Panc1 (cell line): ENCODE measurements at places on chromosomes 6 and 20.
A peak's percentile ranks its signal among the peaks of the same experiment; 100 is the strongest.

- no peak for DNase-seq
Observed at GRCh38 chr6:69732045-69732444, 64.8 kb downstream of the LMBRD1 start.

- no peak for DNase-seq
Observed at GRCh38 chr6:73893696-73894095, 197.7 kb downstream of the CD109 start.

GRCh38 chr6:45420909-45421708, 43.4 kb upstream of the SUPT3H start:
- DNase-seq, result no peak

GRCh38 chr6:107942142-107942541, 15.9 kb downstream of the SEC63 start:
- no peak for DNase-seq

GRCh38 chr6:37878150-37878710, 58.7 kb downstream of the ZFAND3 start:
- no peak for DNase-seq

GRCh38 chr6:127129251-127129650, 10.8 kb downstream of the RSPO3 start:
- DNase-seq, result no peak

GRCh38 chr20:56217829-56218228, 30.7 kb upstream of the MC3R start:
- DNase-seq, result no peak

GRCh38 chr6:161917645-161918044, 643.8 kb upstream of the AGPAT4 start:
- DNase-seq, result no peak

- DNase-seq, result peak; percentile 8
Observed at GRCh38 chr6:150600301-150601017, 774 bp downstream of the PLEKHG1 start.

- no peak for DNase-seq
Observed at GRCh38 chr6:41939848-41940758, 1.5 kb downstream of the CCND3 start.

GRCh38 chr6:52393780-52394179, 26.4 kb upstream of the EFHC1 start:
- no peak for DNase-seq

DNA sequence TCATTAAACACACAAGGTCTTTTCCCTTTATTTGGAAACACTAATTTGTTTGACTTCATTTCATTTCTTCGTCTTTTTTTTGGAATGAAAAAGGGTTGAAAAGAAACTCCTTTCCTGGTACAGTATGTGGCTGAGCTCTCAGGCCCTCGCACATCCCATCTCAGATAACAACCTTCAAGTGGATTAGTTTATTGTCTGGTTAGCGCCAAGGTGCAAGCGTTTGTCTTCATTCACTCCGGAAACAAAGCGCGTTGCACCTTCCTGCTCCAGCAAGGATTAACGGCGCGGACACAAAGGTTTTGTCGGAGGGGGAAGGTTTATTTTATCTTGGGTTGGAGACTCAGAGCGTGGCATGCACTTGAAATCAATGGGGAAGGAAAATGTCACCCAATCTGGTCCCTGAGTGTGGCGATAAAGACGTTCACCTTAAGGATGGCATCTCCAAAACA, 5.3 kb upstream of the NKX2-2 start:
- no peak for DNase-seq

DNA sequence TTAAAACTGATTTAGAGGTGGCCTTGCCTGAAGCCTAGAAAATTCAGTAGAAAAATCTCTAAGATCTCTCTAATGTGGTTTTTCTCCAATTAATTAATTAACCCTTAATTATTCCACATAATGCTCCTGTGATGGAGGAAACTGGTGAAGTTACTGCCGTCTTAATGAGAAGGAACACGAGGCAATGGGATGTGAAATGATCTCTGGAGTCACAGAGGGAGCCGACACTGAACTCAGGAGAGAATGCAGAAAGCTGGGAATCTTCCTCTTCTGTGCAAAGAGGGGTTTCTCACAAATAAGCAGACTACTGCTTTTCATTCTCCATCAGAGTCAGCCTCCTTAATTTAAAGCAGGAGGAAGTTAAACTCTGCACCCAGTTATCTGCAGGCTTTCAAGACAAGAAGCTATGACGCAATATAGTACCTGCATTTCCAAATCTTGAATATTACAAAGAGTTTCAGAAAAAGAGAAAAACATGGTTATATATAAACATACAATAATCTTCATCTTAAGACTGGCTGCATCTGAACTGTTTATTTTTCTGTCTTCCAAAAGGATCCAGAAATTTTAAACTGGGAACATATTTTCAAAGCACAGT, 18.1 kb upstream of the SNRPB2 start:
- no peak for DNase-seq

DNA sequence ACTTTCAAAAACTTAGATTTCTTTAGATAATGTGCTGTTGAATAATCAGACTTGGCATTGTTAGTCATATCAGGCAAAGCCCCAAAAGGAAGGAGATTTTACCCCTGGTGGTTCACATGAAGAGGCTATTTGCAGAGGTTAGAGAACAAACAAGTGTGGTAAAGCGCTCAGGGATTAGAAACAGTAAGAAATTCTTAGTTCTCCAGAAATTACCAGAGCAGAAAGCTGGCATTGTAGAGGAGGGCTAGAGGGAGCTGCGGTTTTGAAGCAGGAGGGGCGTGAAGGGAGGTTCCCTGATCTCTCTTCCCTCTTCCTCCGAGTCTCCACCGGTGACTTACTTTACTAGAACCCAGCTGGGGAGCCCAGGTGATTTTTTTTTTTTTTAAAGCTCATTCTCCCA, 10.2 kb downstream of the MYO6 start:
- no peak for DNase-seq

DNA sequence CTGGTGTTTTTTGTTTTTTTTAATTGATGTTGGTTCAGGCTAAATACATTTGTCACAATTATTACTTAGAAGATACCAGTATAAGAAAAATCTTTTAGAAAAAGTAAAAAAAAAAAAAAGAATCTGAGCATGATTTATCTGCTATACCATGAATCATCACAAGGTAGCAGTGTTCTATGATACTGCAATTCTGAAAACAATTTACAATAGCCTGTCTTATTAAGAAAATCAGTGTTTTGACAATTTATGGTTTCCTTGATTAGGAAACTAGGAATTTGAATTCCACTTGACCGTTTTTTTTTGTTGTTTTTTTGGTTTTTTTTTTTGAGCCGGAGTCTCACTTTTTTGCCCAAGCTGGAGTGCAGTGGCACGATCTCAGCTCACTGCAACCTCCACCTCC, 9.3 kb upstream of the MAK start:
- DNase-seq, result no peak

GRCh38 chr6:56489559-56489958, 153.1 kb downstream of the DST start:
- no peak for DNase-seq

GRCh38 chr6:63261820-63262219, 50.6 kb downstream of the FKBP1C start:
- DNase-seq, result no peak
